ENCODE measurements at places on chromosomes 1 and 21.

GRCh38 chr21:33026878-33027400 lies 1.2 kb downstream of the OLIG2 start:
- no peak for DNase-seq

GRCh38 chr1:179767177-179767581 lies 24.1 kb downstream of the FAM163A start:
- DNase-seq = no peak

- DNase-seq = peak; percentile 84
Observed at GRCh38 chr1:168138134-168138533, 1.4 kb upstream of the GPR161 start.

DNA sequence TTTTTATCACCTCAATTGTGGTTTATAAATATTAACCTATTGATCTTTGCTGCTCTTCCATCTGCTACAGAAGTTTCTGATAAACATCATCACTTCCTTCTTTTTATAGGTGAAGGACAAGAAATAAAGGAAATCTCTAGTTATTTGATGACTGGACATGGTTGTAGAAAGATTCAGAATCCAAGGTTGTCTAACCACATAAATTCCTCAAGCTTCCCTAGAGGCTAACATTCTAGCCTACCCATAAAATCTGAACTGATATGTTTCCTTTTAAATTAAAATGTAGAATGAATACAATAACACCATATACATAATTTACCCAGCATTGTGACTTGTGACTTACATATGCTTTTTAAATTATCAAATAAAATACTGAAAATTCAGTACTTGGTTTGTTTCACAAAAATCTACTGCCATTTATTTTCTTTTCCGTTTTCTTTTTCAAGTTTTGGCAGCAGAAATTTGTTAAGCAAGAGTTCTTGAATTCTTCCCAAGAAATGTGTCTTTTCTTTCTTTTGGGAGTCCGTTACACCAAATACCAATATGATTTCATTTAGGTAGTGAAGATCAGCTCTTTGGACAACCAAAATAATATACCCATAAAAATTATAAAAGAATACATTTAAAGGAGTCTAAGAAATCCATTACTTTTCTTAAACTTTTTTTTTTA lies 513.2 kb upstream of the ADGRL2 start:
- DNase-seq = no peak

DNA sequence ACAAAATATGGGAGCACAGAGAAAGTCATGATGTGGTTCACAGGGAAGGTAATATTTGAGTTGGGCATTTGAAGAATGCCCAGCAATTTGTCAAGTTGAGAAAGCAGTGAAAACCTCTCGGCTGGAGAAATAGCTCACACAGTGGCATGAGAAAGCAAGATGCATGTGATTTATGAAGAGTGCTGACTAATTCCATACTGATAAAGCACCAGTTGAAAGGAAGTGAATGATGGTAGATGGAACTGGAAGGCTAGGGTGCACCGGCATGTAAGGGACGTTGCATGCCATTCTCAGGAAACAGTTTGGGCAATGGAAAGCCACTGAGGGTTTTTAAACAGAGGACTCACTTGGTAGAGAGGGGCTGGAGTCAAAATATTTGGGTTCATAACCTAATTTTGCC lies 53.5 kb upstream of the MTF2 start:
- DNase-seq = no peak

- no peak for DNase-seq
Observed at GRCh38 chr1:212317916-212318315, 32.7 kb downstream of the PPP2R5A start.

DNA sequence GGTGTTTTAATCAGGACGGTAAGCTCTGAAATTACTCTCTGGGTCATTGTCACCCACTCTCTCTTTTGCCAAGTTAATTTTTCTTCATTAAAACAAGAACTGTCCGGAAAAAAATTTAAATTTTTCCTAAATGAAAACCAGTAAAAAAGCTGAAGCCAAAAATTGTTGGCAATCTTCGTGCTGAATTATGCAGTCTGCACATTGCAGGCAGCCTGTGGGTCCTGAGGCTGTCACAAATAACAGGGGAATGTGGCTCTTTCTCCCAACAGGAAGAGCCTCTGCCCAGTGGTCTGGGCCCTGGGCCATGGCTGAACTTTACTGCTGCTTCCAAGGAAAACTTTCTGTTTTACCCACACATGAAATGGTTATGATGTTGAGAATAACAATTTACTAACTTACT lies 153.9 kb upstream of the SPAG17 start:
- DNase-seq = no peak

DNA sequence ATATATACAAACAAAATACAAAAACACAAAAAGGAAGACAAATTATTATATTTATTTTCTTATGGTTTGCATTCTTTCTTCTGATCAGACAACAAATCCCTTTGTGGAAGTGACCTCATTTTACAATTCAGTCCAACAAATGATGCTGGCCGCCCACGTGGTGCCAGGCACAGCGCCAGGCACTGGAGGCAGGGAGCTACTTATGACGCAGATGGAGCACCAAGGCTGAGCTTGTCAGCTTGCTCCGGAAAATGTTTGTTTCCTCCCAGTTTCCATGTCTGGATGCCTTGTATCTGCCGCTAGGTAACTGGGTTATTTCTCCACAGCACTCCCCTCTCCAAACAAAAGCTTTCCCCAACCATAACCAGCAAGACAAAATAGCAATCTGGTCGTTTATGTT lies 30.7 kb upstream of the CD34 start:
- DNase-seq = peak; percentile 29

DNA sequence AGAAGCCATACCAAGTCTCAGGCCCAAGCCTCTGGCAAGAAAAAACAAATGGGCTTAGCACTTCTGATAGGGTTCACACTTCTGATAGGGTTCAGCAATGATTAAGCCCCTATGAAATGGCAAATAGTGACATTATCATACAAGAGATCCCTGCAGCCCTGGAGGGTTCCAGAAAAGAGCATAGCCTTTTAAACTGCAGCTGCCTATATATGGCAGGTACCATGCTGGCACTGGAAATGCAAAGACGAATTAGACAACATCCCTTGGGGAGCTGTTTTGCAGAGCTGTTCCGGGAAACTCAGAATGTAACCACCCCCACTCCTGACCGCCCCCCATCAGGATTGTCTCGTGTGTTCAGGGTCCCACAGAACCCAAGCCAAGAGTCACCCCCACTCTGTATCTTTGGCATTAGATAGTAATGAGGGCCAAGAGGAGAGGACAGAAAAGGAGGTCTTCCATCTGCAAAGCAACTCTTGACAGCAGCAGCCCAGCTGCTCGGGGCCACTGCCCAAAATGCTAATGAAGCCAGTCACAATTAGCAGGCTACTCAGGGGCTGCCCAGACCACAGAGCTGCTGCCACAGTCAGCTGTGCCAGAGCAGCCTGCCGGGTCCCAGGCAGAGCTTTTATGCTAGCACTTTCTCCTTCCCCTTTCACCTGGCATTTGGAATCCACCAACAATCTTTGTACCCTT lies 50.9 kb downstream of the ITPKB start:
- no peak for DNase-seq

GRCh38 chr1:32241001-32241763 lies 5.8 kb upstream of the FAM167B start:
- peak; percentile 84 for DNase-seq

GRCh38 chr1:62013264-62013663 lies 181.4 kb upstream of the L1TD1 start:
- DNase-seq = no peak

DNA sequence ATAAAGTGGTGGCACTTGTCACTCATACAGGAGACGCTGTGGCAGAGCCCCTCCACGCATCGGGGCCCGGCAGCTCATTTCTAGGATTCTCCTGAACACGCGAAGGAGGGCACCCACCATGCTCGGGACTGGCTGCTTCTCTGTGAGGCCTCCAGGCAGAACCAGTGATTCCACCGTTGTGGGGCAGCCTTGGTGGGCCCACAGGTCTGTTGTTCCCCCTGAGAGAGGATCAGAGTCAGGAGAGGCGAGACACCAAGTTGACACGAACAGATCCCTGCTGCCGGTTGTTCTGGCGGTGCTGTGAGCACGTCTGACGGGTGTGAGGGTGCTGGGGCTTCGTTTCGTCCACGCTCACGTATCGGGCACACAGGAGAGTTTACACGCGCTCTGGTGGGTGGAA lies 26.6 kb downstream of the PRKCZ start:
- DNase-seq = no peak

DNA sequence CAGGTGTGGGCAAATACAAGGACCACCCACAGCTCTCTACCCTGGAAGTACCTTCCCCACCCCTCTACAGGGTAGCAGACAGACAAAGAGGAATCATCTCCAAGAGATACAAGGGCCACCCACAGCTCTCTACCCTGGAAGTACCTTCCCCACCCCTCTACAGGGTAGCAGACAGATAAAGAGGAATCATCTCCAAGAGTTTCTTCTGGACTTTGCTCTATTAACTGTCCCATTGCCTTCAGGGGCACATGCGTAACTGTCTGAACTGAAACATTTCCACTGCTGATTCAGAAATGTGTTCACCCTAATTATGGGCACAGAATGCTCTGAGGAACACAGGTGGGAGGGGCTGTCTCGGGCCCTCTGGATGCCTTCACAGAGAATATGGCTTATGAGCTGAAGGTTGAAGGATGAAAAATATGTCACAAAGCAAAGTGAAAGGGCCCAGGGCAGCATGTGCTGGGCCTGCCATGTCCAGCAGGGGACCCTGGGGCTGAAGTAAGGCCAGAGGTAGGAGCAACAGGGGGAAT lies 43.9 kb downstream of the ZNF281 start:
- no peak for DNase-seq

DNA sequence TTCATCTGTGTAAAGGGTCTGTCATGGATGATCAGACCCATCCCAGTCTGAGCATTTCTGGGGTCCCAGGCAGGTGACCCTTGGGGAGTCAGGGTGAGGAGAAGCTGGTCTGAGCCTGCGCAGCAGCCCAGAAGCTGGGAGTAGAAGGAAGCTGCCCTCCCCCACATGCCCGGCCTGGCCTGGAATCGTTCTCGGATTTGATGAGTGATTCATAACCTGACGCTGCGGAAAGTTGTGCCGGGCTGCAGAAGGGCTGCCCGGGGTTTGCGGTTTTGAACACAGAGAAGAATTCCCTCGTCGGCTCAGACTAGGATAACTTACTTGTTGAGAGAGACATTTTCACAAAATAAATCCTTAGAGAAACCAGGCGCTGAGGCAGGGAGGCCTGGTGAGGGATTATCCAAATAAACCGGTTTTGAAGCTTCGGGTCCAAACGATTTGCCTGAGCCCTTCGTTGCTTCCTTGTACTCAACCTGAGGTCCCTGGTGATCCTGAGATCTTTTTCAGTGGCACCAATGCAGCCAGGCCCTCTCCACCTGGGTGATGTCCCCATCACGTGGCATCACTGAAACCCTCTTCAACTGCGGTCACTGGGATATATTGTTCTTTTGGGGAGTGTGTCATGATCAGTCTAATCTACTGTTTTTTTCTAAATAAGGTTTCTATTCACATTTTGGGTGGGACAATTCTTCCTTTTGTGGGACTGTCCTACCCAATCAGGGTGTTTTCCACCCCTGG lies 29.2 kb downstream of the EPHB2 start:
- no peak for DNase-seq

DNA sequence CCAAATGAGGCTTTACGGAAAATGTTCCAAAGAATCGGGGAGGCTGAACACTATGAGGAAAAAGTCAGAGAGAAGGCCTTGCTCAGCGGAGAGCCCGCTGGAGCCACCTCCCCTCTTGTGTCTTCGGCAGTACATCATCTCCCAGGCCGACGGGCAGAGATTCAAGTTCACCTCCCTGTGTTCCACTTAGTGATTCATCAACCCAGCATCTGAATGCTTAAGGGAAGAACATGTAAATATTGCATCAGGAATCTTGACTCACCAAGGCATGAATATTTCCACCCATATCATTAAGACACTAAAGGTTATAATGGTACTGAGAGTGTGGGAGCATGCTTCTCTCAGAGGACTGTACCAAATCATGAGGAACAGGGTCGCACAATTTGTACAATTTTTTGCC lies 172.5 kb downstream of the ST6GALNAC5 start:
- DNase-seq = peak; percentile 53

DNA sequence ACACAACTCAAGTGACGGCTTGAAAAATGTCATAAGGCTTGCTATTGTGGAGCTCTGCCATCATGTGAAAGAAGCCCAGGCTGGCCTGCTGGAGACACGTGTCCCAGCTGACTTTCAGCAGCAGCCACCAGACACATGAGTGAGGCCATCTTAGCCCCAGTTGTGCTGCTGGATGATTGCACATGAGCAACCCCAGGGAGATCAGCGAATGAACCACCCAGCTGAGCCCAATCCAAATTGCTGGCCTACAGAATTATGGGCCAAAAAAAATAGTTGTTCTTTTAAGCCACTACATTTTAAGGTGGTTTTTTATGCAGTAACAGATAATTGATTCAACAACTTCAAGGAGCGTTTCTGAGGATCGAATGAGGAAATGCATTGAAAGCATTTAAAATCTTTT lies 17.5 kb upstream of the CDA start:
- DNase-seq = no peak

DNA sequence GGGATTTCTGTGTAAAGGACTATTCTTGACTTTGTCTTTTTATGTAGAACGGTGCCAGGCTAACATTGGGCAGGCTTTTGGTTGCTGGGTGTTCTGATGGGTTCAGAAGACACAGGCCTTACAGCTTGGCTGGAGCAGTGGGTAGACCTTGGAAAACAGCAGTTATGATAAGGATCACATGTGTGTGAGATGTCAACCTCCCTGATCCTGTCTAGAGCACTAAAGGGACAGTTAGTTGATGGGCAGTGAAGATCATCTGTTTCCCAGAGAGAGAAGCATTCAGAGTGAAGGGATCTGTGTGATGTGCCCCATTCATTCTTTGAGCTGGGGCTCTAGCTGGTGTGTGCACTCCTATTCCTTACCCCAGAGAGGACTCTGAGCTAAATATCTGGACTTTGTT lies 88.0 kb downstream of the NOS1AP start:
- no peak for DNase-seq

- DNase-seq = no peak
Observed at GRCh38 chr1:83910461-83910860, 88.5 kb downstream of the TTLL7 start.

DNA sequence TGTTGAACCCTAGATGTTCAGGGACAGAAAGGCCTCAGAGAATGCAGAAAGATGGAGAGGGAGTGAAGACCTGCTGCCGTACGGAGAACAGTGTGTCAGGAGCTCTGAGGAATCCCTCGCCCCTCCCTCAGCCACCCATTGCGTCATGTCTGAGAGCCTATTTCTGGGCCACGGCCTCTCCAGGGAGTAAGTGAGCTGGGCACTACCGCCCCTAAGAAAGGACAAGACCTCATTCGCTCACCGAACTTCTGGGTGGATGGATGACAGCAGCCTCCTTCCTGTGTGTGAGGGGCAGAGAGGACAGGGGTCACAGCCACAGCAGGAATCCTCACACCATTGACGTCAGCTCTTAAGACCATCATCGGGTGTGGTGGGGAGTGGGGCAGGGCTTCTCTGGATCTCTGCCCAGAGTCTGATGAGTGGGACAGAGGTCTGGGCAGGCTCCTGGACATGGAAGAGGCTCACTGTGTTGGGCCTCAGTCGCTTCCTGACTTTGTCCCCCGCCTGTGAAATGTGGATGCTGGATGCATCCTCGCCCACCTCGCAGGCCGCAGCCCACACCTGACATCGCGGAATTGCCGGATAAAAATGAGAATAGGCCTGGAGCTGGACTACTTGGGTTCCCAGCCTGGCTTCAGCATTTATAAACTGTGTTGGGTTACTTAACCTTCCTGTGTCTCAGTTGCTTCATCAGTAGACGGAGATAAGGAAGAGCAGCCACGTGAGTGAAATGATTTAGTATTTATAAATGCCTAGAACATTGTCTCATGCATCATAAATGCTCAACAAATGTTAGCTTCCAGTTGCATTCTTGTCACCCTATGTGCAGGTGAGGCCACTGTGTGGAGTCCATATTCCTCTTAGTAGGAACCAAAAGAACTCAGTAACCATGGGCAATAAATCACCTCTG lies 238.6 kb downstream of the TRABD2B start:
- no peak for DNase-seq
